ENCODE measurements at places on chromosomes 16 and 17.

DNA sequence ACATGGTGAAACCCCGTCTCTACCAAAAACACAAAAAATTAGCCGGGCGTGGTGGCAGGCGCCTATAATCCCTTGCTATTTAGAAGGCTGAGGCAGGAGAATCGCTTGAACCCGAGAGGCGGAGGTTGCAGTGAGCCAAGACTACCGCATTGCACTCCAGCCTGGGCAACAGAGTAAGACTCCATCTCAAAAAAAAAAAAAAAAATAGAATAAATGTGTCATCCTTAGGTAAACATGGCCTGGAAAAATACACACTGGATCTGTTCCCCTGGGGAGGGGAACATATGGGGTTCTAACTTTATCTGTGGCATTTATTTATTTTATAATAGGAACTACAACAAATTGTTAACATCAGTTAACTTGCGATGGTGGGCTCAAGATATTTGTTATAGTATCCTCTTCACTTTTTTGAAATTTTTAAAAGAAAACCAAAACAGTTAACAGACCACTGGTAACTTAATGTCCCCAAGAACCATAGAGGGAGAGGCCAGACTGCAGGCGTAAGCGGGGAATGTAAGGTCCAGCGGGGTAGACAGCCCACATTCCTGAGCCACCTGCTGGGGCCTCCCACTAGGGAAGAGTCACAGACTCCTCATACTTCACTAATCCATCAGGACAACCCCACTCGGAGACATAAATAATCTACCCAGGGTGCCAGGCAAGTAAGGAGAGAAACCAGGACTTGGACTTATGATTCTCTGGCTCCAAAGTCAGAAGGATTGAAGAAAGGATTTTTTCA, 12.5 kb upstream of the TXNDC11 start:
- DNase-seq: no peak

- no peak for DNase-seq
Observed at GRCh38 chr16:82754716-82755513, 128.1 kb downstream of the CDH13 start.

- DNase-seq: no peak
Observed at GRCh38 chr17:58329035-58329809, 627 bp upstream of the TSPOAP1 start.

DNA sequence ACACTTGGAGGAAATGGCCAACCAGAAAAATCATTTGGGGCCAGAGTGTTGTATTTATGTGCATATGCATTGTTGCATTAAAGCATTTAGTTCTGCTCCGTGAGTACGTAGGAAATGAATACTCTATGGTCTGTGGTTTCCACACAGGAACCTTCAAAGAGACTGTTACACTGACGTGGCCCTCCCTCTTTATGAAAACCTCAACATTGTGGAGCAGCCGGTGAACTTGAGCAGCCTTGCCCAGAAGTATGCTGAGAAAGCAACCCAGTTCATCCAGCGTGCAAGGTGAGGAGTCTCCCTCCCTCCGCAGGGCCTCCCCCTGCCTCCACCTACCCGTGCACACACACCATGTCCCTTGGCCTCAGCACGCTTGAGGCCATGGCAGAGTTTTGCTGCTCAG, 65.2 kb downstream of the ARSG start:
- DNase-seq: no peak

- no peak for DNase-seq
Observed at GRCh38 chr17:72119873-72120641, 763 bp upstream of the SOX9 start.

All from NT2/D1 (cell line).